ENCODE measurements at places on chromosomes 6 and 20.

GRCh38 chr6:141209890-141210289, 922.8 kb upstream of the GJE1 start:
- DNase-seq: no peak

DNA sequence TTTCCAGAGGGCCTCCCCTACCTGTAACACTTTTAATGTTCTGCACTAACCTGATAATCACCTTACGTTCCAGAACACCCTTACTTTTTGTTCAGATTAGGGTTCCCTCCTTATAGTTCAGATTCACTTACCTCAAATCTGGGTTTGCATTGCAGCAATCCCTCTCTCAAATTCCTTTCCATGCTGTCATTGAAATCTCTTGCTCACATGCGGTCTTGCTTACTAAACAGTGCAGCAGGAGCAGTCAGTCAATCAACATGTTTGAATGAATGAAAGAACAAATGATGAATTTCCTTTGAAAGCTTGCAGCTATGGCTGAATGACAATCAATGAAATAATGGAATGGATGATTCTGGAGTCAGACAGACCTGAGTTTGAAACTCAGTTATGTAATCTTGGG, 200.1 kb downstream of the HIVEP2 start:
- no peak for DNase-seq

GRCh38 chr6:63816982-63817436, 181.4 kb downstream of the PHF3 start:
- no peak for DNase-seq

DNA sequence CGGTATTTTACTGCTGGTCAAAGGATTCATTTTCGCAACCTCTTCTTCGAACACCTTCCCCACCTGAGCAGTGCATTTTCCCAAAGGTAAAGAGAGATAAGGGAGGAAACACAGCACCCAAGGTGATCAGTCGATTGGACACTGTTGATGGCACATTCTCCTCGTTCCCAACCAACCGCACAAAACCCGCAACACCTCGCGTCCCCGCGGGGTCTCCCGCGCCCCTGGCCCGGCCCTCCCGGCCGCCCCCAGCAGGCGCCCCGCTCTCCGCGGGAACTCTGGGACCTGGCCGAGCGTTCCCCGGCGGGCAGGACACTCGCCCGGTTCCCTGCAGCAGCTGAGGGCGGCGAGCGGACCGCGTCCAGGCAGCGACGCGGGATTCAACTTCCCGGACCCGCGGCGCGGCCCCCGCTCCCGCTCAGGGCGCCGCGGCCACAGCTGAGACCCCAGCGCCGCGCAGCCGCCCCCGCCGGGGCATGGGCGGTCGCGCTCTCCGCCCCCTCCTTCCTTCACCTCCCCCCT, 506 bp downstream of the RGS17 start:
- DNase-seq: no peak

DNA sequence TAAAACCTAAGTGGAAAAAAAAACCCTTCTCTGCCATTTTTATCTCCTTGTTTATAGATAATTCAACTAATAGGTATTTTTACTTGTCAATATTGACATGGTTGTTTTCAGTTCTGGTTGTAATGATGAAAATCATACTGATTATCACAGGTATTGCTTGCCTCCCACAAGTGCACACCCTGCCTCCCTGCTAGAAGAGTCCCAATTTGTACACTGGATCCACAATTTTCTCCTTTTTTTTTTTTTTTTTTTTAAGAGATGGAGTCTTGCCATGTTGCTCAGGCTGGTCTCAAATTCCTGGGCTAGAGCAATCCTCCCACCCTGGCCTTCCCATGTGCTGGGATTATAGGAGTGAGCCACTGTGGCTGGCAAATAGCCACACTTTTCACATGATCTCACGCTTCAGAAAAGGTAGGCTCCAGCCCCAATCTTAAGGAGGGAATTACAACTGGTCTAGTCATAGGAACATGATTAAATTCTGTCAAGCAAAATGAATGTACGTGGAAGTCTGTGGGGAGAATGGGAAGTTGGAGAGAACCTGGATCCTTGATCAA, 12.3 kb downstream of the DYNLT2 start:
- DNase-seq: no peak

- DNase-seq: no peak
These were observed 11.6 kb downstream of the TNFAIP3 start for GRCh38 chr6:137878486-137879285.

Data from mesothelial cell of epicardium (in vitro differentiated cells).